DMS153 (cell line): ENCODE measurements at places on chromosomes 12 and 14.
A peak's percentile ranks its signal among the peaks of the same experiment; 100 is the strongest.

DNA sequence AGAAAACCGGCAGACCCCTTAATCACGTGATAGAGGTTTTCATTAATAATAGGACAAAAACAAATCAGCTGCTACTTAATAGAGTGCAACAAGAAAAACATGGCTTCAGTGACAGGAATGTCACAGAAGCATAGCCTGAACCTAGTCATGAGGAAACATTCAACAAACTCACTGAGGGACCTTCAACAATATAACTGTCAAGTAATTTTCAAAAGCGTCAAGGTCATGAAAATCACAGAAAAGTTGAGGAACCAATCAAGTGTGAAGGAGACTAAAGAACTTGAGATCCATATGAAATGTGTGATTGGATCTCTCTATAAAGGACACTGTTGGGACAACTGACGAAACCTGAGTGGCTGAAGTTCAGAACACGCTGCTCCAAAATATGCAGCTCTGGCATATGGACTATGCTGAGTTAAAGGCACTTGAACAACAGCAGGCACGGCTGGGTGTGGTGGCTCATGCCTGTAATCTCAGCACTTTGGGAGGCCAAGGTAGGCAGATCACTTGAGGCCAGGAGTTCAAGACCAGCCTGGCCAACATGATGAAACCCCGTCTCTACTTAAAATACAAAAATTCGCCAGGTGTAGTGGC, 16.3 kb downstream of the NDUFA12 start:
- DNase-seq = no peak

- no peak for DNase-seq
Measured at GRCh38 chr14:71130491-71131179, 223.4 kb downstream of the PCNX1 start.

DNA sequence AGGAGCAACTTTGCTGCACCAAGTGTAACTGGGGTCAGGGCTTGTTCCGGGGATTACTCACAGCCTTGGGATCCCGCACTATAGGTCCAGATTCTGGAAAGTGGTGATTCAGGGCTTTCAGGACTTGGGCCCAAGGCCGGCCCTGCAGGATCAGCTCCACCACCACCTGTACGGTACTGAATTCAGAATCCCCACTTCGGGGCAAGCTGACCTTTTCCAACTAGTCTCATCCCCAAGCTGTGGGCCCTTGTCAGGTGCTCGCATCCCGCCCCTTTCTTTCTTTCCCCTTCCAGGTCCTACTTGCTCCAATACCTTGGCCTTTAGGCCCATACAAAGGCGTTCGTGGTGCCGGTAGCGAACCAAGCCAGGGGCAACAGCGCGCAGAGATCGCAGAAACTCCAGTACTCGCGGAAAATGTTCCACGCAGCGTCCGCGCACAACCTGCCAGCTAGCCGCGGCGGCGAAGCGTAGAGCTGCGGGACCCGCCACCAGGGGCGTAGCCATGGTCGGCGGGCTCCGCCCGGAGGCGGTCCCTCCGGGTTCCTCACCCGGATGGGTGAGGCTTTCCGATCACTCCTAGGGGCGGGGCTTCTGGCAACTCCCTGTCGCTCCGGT, 487 bp downstream of the TINF2 start:
- peak; percentile 88 for DNase-seq

- peak; percentile 68 for DNase-seq
Measured at GRCh38 chr12:102950950-102951619, 6.4 kb upstream of the ASCL1 start.

DNA sequence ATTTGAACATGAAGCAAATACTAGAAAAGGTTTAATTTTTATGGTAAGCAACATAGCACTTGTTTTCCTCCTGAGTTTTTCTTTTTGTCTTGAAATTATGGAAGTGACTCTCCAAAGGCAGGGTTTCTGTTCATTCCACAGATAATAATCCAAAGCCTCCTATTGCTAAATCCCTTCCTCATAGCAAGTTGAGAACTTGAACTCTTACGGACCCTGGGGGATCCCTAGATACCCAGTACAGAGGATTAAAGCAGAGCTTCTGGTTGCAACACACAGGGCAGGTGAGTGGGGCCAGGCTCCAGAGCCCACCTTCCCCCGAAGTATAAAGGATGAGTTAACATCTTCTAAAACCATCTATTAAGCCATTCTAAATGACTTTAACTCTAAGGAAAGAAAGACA, 294.1 kb downstream of the RMST start:
- DNase-seq = no peak

GRCh38 chr14:21070083-21070609, at the start of gene ARHGEF40:
ARHGEF40 (plus strand) TSS chr14:21070304; CDS start chr14:21070397, 93 bp downstream.
- no peak for DNase-seq
